ENCODE measurements at places on chromosomes 2 and 18. TPM values are rescaled to one million over a fixed set of nuclear protein-coding genes. Genes with fewer than 3 reads are reported as not detected.
A peak's percentile ranks its signal among the peaks of the same experiment; 100 is the strongest.

GRCh38 chr2:1421731-1422130 is 8.5 kb downstream of the TPO start:
- H3K27me3 ChIP-seq = no peaks in the 10 kb centered on the region
- no peak for DNase-seq
- no peak overlapping the region for H3K4me3 ChIP-seq
- H3K36me3 ChIP-seq = no peaks in the 10 kb centered on the region
- no peak overlapping the region for H3K27ac ChIP-seq

GRCh38 chr18:673769-674168 is 16.3 kb downstream of the TYMS start:
- no peak overlapping the region for H3K27ac ChIP-seq
- no peaks in the 10 kb centered on the region for H3K27me3 ChIP-seq
- no peak overlapping the region for H3K4me3 ChIP-seq
- H3K36me3 ChIP-seq = peaks cover 7% of the 10 kb centered on the region
- DNase-seq = no peak

SPP2 gene
- not detected for polyA plus RNA-seq

- no peak overlapping the region for H3K27ac ChIP-seq
- H3K4me3 ChIP-seq = no peak overlapping the region
- no peak for DNase-seq
Observed at GRCh38 chr2:231646476-231646875, 53.8 kb downstream of the TEX44 start.

DNA sequence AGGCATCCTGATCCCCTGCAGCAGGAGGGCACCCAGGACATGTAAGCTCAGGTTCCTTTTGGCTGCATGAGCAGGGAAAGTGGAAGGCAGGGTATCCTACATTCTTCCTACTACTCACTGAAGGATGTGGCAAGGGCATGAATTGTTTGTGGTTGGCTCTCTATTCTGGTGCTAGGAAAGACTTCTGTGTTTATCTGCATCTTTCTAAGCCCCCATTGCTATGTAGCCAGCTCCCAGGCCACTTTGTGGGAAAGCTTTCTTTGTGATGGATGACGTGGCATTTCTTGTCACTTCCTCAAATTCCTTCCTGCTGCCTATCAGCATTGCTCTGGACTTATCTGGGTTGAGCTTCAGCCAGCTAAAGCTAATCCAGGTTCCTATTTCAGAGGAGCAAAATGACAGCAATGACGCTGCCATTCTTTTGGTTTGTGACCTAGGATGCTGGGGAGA is 46.2 kb downstream of the MEIS1 start:
- no peak for DNase-seq
- H3K27ac ChIP-seq = no peak overlapping the region
- H3K4me3 ChIP-seq = no peak overlapping the region
- no peaks in the 10 kb centered on the region for H3K27me3 ChIP-seq
- no peaks in the 10 kb centered on the region for H3K36me3 ChIP-seq

DNA sequence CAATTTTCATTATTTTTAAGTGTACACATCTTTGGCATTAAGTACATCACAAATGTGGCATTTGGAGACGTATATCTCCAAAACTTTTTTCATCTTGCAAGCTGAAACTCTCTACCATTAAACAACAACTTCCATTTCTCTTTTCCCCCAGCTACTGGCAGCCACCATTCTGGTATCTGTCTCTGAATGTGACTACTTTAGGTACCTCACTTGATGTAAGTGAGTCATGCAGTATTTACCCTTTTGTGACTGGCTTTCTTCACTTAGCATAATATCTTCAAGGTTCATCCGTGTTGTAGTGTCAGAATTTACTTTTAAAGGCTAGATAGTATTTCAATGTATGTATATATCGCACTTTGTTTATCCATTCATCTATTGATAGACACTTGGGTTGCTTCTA is 17.0 kb downstream of the BABAM2 start:
- H3K27ac ChIP-seq = no peak overlapping the region
- no peaks in the 10 kb centered on the region for H3K4me1 ChIP-seq
- DNase-seq = no peak

GRCh38 chr2:51268191-51268590 is 236.3 kb upstream of the NRXN1 start:
- no peaks in the 10 kb centered on the region for H3K36me3 ChIP-seq
- no peak overlapping the region for H3K27ac ChIP-seq
- H3K4me1 ChIP-seq = no peaks in the 10 kb centered on the region

MAP3K19 gene
- not detected for polyA plus RNA-seq

GALR1 gene
- not detected for polyA plus RNA-seq

DNA sequence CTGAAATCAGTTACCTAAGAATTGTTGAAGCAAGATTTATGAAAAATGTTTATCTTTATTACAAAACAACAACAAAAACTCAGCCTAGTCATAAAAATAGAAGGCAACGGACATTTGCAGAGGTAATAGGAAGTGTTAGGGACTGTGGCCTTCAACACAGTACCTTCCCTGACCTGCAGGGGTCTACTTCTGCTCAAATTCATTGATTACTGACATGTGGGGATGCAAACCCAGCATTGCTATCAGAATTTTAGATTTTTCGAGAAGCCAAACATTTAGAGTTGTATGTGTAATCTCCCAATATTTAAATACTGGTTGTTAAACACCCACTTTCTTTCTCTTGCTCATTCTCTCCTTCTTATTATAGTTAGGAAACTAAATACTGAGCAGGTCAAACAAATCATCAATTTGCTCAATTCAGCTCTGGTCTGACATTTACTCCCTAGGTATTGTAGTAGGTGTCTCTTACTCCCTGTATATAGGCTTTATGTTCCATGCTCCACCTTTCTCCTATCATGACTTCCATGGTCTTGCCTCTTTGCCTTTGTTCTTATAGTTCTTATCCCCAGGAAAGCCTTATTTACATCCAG is 198.5 kb downstream of the UBE2E3 start:
- H3K27ac ChIP-seq = no peak overlapping the region
- H3K4me1 ChIP-seq = peaks cover 25% of the 10 kb centered on the region
- no peaks in the 10 kb centered on the region for H3K36me3 ChIP-seq
- H3K4me3 ChIP-seq = no peak overlapping the region
- no peaks in the 10 kb centered on the region for H3K27me3 ChIP-seq

- H3K27ac ChIP-seq = no peak overlapping the region
- H3K27me3 ChIP-seq = no peaks in the 10 kb centered on the region
- H3K4me1 ChIP-seq = no peaks in the 10 kb centered on the region
- H3K36me3 ChIP-seq = no peaks in the 10 kb centered on the region
Observed at GRCh38 chr2:162424816-162425215, 80.9 kb downstream of the GCA start.

- H3K27ac ChIP-seq = no peak overlapping the region
- no peak overlapping the region for H3K4me3 ChIP-seq
- H3K27me3 ChIP-seq = peaks cover 45% of the 10 kb centered on the region
- no peaks in the 10 kb centered on the region for H3K36me3 ChIP-seq
- H3K4me1 ChIP-seq = no peaks in the 10 kb centered on the region
Observed at GRCh38 chr2:118847762-118848172, 319 bp upstream of the EN1 start.

DNA sequence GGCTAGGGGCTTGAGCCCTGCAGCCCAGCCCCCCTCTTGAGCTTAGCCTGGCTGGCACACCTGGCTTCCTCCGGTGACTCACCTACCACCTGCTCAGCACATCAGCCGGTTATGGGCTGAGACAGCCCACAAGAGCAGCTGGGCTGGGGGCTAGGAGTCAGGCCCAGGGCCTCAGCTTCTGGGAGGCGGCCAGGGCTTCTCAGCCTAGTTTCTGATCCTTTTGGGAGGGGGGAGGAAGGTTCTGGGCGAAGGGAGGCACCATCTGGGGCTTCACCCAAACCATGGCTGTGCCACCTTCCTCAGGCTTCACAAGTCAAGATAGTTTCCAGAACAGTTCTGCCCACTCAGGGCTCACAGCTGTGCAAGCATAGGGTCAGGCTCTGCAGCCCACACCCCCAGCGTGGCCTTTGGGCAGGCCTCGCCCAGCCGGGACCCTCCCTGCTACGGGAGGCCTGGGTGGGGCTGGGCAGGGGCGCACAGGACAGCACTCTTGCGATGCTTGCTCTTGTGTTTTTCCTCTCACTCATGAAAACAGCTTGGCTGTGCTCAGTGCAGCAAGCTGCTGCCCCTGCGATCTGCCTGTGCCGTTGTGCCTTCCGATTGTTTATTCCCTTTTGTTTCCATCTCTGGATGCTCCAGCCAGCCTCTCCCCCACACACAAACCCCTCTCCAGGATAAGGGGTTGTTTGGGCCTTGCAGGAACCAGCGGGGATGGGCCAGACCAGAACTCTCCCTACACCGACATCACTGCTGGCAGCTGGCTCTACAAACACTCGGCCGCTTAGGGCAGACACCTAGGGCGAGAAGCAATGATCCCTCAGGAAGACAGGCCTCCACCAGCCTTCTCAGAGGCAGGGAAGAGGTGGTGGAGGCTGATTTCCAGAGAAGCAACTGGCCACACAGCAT is 26.1 kb upstream of the SEMA4C start:
- H3K27ac ChIP-seq = peak overlapping the region; percentile 74
- H3K27me3 ChIP-seq = no peaks in the 10 kb centered on the region
- no peak overlapping the region for H3K4me3 ChIP-seq
- no peaks in the 10 kb centered on the region for H3K36me3 ChIP-seq

PLEK gene
- polyA plus RNA-seq = 135 TPM

GRCh38 chr2:29114946-29115609 is at the start of gene CLIP4:
CLIP4 (plus strand) TSS chr2:29115415; CDS start chr2:29121389, 5,974 bp downstream.
- peaks cover 38% of the 10 kb centered on the region for H3K4me1 ChIP-seq
- H3K4me3 ChIP-seq = peak within 1 kb of the TSS; percentile 80
- DNase-seq = peak; percentile 83
- H3K27ac ChIP-seq = peak within 1 kb of the TSS; percentile 78
- no peaks in the 10 kb centered on the region for H3K27me3 ChIP-seq
- no peaks in the 10 kb centered on the region for H3K36me3 ChIP-seq

DNA sequence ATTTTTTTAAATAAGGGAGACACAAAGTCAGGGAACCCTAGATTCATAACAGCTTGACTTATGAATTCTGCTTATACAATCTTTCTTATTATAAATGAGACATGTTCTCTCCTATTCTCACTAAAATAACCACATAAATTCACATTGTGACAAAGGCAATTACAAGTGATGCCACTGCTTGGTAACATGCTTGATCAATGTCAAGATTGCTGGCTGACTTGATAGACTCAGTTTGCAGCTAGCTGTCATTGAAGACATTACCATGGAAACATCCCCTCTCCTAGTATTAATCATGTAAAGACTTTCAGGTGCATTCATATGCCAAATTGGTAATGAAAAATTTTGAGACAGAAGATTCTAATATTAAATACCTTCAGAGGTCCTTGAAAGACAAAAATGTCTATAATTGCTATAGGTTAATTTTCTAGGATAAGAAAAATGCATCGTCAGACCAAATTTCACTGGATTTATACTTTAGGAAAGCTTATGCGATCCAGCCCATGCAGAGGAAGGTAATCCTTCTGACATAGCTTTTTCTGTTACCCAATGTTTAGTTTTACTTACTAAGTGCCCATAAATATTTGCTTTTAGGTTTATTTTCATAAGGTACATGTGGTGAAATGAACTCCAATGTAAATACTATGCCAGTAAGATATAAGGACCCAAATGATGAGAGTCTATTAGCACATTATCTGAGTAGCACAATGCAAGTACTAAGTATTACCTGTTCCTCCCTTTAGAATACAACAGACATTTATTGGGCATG is 32.6 kb upstream of the ENOSF1 start:
- no peaks in the 10 kb centered on the region for H3K27me3 ChIP-seq
- no peak overlapping the region for H3K27ac ChIP-seq
- no peak for DNase-seq
- no peak overlapping the region for H3K4me3 ChIP-seq

DNA sequence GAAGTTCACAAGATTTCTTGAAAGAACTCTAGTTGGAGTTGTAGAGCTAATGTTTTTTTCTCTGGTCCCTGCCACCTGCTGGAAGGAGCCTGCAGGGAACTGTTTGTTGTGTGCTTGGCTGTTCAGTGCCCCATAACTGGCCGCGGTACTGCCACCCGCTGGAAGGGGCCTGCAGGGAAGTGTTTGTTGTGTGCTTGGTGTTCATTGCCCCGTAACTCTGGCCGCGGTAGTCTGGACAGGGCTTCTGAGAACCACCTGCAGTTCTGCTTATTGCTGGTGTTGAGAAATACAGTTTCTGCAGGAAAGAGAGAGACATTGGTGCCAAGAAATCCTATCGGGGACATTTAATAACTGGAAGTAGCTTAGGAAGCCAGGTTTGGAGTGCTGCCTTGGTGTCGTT is 58.1 kb downstream of the AGAP1 start:
- no peaks in the 10 kb centered on the region for H3K36me3 ChIP-seq
- DNase-seq = no peak
- H3K4me3 ChIP-seq = no peak overlapping the region
- no peak overlapping the region for H3K27ac ChIP-seq
- no peaks in the 10 kb centered on the region for H3K27me3 ChIP-seq
- H3K4me1 ChIP-seq = no peaks in the 10 kb centered on the region

DNA sequence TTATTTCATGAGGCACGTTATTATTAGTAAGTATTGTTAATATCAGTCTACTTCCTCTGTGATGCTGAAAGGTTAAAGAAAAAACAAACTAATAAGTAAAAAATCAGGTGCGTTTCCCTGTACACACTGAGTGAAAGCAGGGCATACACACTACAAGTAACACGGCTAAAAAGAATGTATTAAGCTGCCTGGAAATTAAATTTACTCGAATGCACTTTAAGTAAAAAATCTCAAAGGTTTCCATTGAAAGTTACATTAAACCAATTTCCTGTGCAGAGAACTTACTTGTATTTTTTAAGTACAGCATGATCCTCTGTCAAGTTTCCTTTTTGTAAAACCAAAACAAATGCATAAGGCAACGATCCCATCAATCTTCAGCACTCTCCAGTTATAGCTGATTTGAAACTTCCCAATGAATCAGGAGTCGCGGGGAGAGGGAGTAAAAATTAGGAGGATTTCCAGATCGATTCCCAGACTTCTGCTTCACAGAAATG is 633 bp downstream of the BCL2 start:
- H3K36me3 ChIP-seq = no peaks in the 10 kb centered on the region
- H3K4me3 ChIP-seq = peak overlapping the region; percentile 75
- H3K27me3 ChIP-seq = no peaks in the 10 kb centered on the region
- peaks cover 25% of the 10 kb centered on the region for H3K4me1 ChIP-seq

GRCh38 chr2:102283996-102284395 is 27.4 kb upstream of the IL1RL1 start:
- H3K36me3 ChIP-seq = no peaks in the 10 kb centered on the region
- no peaks in the 10 kb centered on the region for H3K4me1 ChIP-seq
- H3K27me3 ChIP-seq = no peaks in the 10 kb centered on the region
- no peak for DNase-seq
- H3K27ac ChIP-seq = no peak overlapping the region

All from CD8-positive, alpha-beta memory T cell (primary cell).